Effector CD4-positive, alpha-beta T cell (primary cell): ENCODE measurements at places on chromosomes 11 and 22.
A peak's percentile ranks its signal among the peaks of the same experiment; 100 is the strongest.

DNA sequence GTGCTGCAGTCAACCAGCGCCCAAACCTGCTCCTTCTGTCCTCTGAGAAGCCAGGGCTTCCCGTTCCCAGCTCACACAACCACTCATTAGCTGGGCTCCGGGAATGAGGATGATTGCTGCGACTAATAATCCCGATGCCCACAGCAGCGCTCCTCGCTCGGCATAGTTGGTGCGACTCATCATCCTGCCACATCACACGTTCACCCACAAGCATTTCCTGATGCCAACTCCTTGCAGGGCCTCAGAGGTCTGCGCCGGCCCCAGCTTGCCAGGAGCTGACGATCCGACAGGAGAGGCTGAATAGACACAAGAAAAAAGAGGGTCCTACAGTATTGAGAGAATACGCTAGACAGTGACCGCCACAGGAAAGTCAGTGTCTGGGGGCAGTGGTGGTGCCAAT, 10.6 kb upstream of the CSNK1E start:
- no peak for DNase-seq

DNA sequence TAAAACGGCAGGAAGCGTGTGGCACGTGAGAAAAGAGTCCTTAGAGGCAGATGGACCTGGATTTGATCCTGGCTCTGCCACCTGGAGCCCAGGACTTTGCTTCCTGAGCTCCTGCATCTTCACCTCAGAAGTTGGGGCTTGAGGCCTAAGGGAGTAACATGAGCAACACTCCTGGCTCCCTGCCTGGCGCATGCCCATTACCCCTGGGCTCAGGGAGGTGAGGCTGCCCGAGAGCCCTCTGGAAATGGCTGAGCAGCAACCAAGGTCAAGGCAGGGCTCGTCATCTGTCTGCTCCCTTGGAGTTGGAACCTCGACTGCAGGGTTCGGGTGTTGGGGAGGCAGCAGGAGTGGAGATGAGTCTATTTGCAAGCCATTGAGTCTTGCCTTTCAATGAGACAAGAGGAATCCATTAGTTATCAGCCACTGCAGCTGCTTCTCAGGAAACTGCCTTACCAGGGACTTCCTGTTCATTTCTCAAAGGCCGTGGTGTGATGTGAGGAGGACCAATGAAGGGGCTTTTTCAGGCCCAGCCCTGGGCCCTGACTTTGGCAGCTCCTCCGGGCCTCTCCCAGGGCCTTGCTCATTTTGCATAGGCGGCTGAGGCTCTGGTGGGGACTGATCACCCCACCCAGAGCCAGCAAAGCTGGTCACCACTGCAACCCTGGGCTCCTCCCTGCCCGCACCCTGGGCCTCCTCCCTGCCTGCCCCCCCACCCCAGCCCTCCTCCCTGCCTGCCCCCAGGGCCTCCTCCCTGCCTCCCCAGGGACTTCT, 6.4 kb downstream of the FADS2 start:
- peak; percentile 49 for DNase-seq

GRCh38 chr11:48109046-48109666, 107.5 kb upstream of the OR4B1 start:
- DNase-seq: no peak

DNA sequence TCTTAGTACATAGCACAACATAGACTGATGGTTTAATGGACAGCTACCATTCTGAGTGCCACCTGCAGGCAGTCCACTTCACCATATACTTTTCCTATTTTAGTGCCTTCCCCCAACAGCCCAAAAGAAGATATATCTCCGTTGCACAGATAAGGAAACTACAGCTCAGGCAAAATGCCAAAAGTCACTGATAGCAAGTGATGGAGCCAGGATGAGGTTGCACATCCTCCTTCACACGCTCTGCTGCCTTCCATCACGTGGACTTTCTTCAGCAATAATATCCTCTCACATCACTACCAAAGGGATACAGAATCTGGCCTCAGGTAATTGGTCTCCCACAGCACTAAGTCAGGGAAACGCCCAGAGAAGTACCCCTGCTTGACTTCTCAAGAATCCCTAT, 7.5 kb downstream of the TCF20 start:
- no peak for DNase-seq

DNA sequence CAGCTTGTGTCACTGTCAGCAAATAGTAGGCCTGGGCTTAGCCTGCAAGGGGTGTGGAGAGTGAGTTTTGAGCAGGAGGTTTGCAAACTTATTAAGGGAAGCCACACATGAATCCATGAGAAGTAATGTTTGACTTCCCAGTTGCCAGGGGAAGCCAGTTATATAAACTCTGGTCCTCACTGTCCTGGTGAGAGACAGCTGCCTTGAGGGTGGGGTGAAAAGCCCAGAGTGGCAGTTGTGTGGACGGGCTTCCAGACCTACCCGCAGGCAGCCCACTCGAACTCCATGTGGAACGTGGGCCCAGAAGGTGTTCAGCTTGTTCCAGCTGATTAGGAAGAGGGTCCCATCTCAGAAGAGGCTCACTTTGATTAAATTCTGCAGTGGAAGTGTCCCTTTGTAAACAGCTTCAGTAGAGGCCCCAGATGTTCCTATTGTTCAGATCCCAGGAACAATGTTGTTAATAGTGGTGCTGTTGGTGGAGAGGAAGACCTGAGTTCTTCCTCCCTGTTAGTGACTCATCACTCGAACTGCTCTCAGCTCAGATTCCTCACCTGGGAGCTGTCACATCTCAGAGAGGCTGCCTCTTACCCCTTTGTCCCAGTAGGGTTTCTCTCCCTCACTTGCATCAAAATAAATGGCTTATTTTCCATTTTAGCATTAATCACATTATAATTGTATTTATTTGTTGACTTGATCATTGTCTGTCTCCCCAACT, 63.4 kb downstream of the GRAMD1B start:
- no peak for DNase-seq

DNA sequence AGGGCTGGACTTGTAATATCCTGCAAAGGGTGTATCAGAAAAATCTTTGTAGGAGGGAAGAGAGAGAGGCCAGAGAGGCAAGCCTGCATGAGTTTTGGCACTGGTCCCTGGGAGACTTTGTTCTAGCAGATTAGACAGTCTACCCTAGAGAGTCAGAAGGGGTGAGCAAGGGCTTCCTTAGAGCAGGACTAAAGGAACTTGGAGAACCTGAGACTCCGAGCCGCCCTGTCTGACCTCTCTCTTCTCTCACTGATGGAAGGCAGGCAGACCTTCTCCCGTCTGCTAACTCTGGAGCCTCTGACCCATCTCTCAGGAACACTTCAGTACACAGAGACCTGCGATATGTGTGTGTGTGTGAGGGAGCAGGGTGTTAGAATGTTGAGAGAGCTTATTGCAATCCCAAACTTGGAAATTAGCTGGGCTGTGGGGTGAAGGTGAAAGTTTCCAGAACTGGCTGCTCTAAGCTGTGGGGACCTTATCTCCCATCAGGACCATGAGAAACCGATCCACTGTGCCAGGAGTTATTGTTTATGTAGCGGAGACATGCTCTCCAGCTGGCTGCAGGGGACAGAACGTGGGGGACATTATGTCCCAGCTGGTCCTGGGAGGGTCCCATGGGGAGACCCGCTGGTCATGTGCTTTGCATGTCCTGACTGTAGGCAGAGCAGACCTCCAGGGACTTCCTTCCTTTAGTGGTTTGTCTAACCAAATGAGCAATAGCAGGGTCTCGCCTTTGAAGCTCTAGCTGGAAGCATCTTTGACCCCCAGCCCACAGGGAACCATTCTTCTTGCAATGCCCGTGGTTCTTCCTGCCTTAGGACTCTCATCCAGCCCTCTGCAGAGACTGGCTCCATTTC, 51.1 kb downstream of the TIMP3 start:
- DNase-seq: no peak

DNA sequence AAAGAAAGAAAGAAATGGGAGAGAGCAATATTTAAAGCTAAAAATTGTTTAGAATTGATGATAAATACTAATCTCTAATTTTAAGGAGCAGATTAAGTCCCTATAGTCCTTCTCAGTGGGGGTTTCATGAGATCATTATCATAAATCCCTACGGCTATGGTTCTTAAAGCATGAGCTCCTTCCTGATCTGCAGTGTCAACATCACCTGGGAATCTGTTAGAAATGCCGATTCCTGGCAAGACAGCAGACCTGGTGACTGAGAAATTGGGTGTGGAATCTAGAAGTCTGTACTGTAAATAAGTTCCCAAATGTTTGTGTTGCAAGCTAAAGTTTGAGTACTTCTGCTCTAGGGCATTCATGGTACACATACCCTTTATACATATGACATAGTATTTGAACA, 12.6 kb downstream of the HIKESHI start:
- DNase-seq: no peak
